ENCODE measurements at places on chromosomes 5 and 9.

- no peak for DNase-seq
Observed at GRCh38 chr5:81371354-81371876, 22.5 kb downstream of the ACOT12 start.

DNA sequence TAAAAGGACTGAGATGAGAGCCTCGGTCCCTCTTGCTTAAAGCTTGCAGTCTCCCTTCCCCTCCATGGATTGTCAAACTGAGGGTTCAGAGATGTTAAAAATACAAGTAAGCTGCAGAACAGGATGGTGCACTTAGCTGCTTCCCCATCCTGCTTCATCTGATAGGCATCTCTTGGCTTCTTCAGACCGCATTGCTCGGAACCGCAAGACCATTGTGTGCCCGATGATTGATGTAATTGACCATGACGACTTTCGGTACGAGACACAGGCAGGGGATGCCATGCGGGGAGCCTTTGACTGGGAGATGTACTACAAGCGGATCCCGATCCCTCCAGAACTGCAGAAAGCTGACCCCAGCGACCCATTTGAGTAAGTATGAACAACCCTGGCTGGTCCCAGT lies 65.5 kb upstream of the SAP30L start:
- DNase-seq = no peak

DNA sequence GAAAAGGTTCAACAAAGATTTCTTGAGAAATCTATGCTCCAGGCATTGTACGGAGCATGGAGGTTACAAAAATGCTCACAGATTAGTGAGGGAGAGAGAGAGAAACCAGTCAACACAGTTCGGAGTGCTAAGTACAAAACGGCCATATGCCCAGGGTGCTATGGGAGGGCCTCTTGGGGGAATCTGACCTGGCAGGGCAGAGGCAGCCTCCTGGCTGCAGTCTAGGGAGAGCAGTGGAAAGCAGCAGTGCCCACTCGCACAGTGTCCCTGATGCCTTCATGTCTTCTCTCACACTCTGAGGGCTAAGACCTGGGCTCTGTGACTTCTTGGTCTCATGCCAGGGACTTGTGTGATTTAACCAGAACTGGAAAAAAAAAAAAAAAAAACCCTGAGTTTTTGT lies 29.8 kb upstream of the SMC5 start:
- DNase-seq = no peak

- DNase-seq = peak; percentile 54
Observed at GRCh38 chr9:105157171-105157583, 87.3 kb upstream of the SLC44A1 start.

GRCh38 chr9:106438928-106439327 lies 424.0 kb upstream of the ZNF462 start:
- DNase-seq = no peak

- peak; percentile 75 for DNase-seq
Observed at GRCh38 chr5:14675865-14676300, 11.4 kb downstream of the OTULIN start.

DNA sequence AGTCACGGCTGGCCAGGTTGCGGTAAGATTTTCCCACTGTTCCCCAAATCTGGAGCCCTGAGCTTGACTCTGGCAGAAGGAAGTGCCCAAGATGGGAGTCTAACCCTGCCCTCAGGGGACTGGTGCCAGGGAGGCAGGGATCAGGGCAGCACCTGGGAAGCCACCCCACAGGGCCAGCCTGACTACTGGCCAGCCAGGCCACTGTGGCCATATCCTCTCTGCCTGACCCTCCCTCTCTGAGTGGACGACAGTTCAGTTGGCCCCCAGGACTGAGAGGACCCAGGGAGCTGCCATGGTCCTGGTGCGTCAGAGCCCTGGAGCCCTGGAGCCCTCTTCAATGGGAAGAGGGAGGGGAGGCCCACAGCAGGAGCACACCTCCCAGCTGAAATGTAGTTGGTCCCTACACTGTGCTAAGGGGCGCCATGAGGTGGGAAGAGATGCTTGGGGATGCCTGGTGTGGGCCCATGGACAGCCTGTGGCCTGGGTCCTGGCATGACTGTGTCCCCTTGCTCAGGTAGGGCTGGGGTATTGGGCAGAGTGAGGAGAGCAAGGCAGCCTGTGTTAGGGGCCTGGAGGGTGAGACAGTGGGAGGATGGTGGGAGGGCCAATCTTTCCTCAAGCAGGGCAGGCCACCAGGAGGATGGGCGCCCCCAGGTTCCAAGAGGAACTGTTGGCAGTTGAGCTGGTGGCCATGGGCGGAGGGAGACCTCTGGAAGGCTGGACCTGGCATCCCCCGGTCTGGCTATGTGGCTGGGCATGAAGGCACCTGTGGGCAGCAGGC lies 81.1 kb downstream of the PHF2 start:
- no peak for DNase-seq

DNA sequence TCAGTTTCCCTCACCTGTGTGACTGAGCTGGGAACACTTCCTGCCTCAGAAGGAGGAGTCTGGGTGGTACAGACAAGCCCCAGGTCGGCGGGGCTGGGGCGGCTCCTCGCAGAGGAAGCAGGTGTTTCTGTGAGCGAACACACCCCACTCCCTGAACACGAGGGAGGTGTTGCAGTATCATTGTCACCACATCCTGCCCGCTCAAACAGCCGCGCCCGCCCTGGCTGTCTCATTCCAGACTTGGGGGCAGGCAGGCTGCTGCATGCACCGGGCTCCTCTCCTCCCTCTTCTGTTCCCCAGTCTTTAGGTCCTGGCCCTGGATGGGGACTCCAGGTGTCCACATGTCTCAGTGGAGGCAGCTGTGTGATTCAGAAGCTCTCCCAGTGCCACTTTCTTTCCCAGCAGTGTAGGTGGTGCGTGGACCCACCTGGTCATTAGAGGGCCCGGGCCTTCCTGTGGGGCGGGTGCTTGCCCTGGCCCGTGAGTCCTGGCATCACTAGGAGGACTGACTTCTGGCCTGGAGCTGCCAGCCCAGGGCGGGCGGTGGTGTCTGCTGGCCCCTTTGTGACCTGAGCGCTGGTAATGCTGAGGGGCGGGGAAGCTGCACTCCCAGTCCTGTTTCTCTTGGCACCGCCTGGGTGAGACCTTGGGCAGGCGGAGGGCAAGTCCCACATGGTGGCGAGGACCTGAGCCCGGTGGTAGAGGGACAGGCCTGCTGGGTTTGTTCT lies 18.3 kb upstream of the PHYHD1 start:
- DNase-seq = peak; percentile 46

GRCh38 chr5:9558319-9558965 lies 12.6 kb upstream of the SEMA5A start:
- no peak for DNase-seq

DNA sequence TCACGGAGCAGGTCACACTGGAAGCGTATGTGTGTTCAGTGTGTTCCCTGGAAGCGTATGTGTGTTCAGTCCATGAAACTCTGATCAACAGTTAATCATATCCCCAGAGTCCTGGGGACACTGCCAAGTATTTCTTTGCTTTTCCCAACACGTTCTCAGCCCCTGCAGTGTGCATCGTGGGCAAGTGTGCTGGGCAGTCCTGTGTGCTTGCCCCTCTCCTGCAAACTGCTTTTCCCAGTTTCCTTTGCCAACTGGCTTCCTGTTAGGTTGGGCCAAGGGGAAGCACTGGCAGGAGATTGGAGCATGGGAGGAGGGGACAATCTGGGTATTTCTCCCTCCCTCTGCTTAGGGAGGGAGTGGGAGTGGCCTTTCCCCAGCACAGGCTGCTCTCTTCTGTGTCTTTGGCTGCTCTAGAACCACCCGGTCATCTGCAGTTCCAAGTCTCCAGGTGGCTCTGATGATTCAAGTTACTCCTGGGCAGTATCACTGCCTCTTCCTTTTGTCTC lies 36.8 kb upstream of the NEK6 start:
- no peak for DNase-seq

- no peak for DNase-seq
Observed at GRCh38 chr5:76763136-76763535, 47.2 kb downstream of the F2R start.

- no peak for DNase-seq
Observed at GRCh38 chr5:57836921-57837320, 354.3 kb upstream of the ACTBL2 start.

DNA sequence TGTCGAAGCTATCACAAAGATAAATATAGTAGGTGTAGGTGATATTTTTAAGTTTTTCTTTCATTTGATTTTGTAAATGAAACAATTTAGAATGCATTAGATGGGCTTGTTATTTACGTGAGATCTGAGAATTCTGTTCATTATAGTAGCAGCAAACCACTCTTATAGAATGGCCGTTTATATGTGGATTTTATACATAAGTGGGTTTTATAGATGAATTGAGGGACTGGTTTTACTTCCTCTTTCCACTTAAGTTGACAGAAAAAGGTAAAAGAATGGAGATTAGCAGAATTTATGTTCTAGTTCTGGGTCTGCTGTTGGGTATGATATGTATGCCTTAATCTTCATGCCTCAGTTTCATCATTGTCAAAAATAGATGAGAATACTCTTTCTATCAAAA lies 5.6 kb downstream of the RMI1 start:
- DNase-seq = no peak

DNA sequence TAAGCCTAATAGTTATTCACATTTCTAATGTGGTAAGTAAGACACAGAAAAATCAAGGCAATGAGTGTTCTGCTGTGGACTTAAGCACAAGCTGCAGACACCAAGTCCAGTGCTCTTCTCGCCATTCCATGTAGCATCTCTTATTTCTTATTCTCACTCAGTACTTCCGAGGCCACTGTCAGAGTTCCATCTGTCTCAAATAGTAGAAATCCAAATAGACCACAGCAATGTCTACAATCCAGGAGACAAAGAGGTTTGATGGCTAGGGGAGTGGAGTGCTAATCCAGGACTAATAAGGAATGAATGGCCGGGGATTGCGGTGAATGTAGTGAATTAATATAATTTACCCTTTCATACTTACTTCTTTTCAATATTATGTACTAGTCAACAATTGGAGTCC lies 147.3 kb downstream of the FBXL7 start:
- no peak for DNase-seq

DNA sequence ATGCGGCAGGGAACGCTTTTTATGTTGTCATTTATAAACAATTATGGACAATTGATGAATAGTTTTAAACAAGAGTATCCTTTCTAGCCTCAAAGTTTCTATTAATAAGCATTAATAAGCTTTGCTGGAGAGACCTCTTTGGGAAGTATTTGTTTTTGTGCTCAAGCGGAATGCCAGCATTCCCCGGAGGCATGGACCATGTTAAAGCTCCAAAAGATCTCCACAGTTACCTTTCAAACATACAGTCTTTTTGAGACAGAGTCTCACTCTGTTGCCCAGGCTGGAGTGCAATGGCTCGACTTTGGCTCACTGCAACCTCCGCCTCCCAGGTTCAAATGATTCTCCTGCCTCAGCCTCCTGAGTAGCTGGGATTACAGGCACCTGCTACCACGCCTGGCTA lies 9.6 kb downstream of the MSANTD3 start:
- DNase-seq = no peak

- DNase-seq = no peak
Observed at GRCh38 chr5:74310386-74310785, 330.1 kb downstream of the ENC1 start.

- no peak for DNase-seq
Observed at GRCh38 chr5:132233081-132233480, 5.4 kb upstream of the P4HA2 start.

GRCh38 chr5:113293975-113294310 lies 140.8 kb downstream of the TSSK1B start:
- no peak for DNase-seq

GRCh38 chr5:143235423-143235822 lies 168.1 kb downstream of the NR3C1 start:
- no peak for DNase-seq

DNA sequence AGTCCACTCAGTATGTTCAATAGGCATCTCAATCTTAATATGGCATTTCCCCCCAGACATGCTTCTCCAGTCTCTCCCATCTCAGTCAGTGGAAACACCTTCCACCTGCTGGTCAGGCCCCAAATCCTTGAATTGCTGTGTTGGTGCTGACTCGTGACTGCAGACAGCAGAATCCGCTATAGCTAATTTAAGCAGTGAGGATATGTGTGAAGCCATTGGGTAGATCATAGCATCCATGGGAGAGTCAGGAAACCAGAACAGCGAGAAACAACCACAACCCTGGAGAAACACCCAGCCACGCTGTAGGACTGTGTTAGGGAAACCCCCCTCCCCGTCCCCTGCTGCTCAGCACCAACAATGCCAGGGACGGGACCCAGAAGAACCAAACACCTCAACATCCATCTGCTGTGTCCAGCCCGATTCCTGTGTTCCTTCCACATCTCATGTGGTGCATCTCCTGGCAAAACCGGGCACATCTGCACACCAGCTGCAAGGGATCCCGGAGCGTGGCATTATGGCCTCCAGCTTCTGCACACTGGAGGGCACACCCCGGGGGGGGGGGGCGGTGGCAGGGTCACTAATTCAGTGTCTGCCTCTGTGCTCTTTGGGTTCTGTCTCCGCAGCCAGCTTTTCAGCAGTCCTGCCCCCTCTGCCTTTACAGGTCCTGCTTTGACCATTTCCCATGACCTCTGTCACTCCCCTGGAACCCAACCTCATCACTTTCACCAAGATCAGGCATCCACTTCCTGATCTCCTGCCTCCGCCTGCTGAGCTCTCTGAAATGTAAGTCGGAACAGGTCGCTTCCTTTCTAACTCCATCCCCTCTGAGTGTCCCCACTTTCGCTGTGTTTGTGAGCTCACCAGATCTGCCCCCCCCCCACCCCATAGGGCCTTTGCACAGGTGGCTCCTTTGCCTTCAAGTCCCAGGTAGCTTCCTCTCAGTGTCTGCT lies 2.4 kb upstream of the PLEKHG4B start:
- DNase-seq = no peak

DNA sequence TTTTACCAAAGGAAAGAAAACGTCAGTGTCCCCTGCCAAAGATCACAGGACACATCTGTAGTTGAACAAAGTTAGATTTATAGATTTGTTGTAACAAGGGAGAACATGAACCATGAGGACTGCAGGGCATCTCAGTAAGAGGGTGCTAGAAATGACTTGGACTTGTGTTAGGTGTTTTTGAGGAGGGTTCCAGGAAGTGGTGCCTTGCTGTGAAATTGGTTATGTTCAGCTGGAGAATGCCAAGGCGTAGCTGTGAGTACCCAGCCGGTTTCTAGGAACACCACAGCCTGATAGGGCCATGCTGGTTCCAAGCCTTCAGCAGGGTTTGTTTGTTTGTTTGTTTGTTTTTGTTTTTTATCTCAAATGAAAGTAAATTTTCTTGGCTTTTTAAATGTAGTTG lies 5.3 kb downstream of the SPEF2 start:
- DNase-seq = no peak

Data from KG1 (cell line).